ENCODE measurements at places on chromosomes 5 and 9.

GRCh38 chr9:3125602-3126405 lies 281.9 kb upstream of the PUM3 start:
- no peak for DNase-seq

- DNase-seq = no peak
These were observed 16.4 kb upstream of the SEMA4D start for GRCh38 chr9:89514337-89514736.

GRCh38 chr9:1071730-1072129 lies 21.6 kb downstream of the DMRT2 start:
- DNase-seq = no peak

- no peak for DNase-seq
These were observed 984.1 kb downstream of the TLE4 start for GRCh38 chr9:80555782-80556325.

- DNase-seq = no peak
These were observed 177.6 kb upstream of the FBXL7 start for GRCh38 chr5:15322421-15322820.

DNA sequence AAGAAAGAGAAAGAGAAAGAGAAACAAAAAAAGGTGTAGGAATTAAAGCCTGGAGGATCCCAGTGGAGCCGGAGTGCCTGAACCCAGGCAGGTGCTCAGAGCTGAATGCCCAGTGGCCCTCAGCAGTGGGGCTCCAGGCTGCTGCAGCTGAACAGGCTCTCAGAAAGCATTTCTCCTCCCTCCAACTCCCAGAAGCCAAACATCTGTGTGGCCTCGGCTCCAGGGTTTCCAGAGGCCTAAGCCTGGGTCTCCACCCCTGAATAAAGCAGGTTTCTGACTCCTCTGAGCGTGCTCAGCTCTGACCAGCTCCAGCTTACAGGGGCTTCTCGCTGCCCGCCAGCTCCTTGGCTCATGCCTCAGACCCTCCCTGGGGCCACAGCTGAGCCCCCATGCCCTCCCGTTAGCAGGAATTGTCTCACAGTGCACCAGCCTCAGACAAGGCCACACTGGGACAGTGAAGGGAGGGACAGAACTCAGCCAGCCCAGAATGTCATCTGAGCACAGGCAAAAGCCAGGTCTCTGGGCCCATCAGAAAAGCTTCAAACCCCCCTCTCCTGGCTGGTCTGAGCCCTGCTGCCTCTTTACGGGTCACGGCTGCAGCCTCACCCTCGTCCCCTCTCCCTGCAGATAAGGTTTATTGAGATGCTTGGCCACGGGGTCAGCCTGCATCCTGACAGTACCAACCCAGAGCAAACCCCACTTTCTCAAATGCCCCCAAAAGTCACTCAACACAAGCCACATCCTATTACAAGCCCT lies 114.4 kb upstream of the PPP1R26 start:
- no peak for DNase-seq

DNA sequence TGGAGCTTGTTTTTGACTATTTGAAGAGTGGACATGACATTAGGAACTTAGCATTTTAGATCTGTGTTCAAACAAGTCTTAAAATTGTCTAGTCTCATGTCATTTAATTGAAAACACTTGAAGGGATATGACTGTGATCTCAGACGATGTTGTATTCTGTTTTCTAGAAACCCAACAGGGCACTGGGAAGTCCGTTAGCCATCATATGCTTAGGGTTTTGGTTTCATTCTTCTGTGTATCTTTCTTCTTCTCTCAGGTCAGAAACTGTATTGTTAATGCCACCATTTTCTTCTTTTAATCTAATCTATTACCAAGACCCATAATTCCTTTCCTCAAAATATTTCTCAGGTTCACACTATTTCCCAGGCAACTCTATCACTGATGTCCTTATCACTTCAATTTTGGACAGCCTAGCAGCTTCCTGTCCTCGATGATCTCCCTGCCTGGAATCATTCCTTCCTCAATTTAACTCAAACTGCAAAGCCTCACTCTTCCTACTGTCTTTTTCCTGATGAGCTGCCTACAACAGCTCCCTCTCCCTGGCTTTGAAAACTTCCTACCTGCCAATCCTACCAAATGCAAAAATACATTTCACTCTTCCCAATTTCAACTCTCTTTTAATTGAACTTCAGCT lies 77.7 kb downstream of the MEF2C start:
- no peak for DNase-seq

DNA sequence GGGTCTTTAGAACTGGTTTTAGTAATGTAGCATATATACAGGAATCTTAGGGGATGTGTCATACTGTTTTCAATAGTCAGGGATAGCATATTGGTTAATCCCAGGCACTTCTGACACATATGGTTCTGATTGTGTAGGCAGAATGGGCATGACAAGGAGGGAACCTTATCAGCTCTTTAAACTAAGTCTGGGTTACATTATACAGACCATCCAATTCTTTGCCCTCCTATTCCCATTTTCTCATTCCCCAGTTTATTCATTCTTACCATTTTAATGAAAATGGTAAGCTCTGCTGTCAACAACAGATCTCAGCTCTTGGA lies 85.1 kb downstream of the NDUFAF2 start:
- no peak for DNase-seq

- DNase-seq = no peak
These were observed 190.5 kb downstream of the TTLL11 start for GRCh38 chr9:121902461-121903135.

DNA sequence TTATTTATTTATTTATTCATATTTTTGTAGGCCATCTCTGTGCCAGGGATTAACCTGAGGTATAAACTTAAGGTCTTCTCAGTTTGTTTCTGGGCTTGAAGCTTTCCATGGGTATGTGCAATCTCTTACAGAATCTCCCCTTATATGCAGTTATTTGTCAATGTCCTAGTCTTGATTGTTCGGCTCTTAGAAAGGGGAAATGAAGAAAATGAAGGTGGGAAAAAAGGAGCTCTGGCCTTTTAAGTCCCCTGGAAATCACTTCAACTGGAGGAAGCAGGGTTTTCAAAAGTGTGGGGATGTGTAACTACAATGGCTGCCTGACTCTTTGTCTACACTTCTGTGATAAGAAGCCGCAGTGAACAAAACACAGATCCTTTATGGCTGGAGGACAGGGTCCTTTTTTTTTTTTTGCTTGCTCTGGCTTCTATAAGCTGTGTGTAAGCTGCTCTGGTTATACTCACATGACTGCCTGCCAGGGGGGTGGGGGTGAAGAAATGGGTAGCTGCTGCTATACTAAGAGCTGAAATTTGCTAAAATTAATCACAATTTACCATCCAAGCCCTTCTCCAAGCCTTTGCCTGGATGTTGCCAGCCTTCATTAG lies 33.7 kb downstream of the CENPP start:
- no peak for DNase-seq

GRCh38 chr9:79952401-79952800 lies 380.6 kb downstream of the TLE4 start:
- DNase-seq = no peak

- DNase-seq = no peak
These were observed 224.2 kb downstream of the NDUFS4 start for GRCh38 chr5:53784596-53784995.

GRCh38 chr5:62134811-62135210 lies 171.2 kb upstream of the KIF2A start:
- DNase-seq = no peak

DNA sequence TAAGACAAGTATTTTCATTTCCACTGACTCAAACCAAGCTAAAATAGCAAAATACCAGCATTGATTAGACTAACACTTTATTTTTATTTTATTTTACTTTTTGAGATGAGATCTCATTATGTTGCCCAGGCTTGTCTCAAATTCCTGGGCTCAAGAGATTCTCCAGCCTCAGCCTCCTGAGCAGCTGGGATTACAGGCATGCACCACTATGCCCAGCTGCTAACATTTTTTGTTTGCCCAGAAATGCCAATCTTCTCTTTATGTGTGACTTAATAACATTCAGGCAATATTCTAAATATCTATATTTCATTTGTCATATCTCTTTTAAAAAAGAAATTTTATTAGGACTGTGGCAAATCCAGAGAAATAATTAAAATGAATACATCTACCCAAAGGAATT lies 55.0 kb downstream of the OXCT1 start:
- DNase-seq = no peak

GRCh38 chr5:152689250-152689711 lies 284.2 kb upstream of the NMUR2 start:
- DNase-seq = no peak

GRCh38 chr9:24218656-24219055 lies 327.0 kb downstream of the IZUMO3 start:
- DNase-seq = no peak

DNA sequence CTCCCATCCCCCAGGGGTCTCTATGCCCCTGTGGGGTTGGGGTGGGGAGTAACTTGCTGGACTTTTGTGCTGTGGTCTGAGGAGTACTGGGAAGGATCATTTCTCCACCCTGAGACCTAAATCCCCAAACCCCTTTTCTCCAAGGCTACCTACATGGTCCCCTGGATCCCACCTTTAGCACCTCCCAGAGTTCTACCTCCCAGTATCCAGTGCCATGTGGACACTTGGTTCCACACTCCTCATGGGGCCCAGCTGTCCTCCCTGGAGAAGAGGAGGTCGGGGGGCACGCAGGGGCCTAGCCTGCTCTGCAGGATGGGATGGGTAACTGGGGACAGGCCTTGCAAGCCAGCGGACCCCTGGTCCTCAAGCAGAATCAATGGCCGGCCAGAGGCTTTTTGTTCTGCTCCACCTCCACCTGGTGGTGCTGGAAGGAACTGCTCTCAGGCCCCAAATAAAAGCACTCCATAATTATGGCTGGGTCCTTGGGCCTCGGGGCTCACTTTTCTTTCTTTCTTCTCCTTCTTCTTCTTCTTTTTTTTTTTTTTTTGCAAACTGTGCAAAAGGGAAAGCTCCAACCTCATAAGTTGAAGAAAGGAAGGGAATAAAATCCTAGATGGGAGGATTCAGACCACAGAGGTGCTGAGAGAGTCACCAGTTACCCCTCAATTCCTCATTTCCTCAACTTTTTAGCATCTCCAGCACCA lies 68.4 kb downstream of the PSD2 start:
- DNase-seq = peak; percentile 41

DNA sequence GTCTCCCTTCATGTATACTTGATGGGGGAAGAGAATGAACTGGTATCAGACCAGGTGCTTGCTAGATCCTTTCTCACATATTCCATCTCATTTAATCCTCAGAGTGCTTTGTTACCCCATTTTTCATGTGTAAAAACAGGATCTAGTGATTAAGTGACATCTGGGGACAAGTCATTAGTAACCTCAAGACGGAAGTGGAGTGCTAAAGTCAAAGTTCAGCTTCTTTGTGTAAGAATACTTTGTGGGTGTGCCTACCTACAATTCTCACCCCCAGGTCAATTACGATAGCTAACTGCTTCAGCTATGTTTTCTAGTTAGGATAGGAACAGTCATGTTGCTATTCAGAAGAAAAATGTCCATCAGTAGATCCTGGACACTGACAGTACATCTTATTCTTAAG lies 3.1 kb upstream of the FAM120AOS start:
- DNase-seq = no peak

GRCh38 chr9:33388110-33388994 lies 14.0 kb downstream of the AQP7 start:
- DNase-seq = peak; percentile 23

- DNase-seq = no peak
These were observed 6.2 kb downstream of the NR6A1 start for GRCh38 chr9:124764774-124765438.

DNA sequence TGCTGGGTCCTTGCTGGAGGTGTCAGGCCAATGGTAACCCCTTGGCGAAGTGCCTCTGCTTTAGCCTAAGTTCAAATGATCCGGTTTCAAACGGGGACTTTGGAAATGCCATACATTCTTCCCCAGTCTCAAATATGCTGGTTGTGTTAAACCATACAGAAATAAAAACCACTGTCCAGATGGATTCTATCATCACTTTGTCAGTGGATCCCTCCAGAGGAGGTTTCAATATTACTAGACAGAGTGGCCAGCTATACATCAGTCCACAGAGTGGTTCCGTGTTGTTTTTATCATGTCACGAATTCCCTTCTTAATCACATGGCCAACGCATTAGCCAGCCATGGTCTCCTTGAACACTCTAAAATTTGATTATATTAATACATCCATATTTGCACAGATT lies 7.3 kb upstream of the RANBP17 start:
- DNase-seq = no peak

DNA sequence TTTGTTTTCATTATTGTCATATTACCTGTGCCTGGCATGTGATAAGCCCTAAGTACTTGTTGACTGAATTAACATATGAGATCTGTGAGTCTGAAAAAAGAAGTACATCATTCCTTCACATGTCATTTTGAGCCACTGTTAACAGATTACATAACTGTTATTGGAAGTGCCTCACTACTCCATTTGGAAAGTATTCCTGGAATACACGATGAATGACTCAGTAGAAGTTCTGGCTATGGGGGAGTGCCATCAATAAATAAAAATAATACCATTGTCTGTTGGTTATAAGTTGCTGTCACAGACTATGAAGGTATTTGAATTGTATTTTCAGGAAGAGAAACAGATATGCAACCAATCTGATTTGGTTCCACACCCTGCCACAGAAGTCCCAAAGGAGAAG lies 12.9 kb downstream of the NIPSNAP3B start:
- DNase-seq = no peak

- DNase-seq = no peak
These were observed 93.0 kb upstream of the ZNF608 start for GRCh38 chr5:124839371-124839998.

GRCh38 chr5:97365163-97365845 lies 182.3 kb upstream of the RIOK2 start:
- no peak for DNase-seq

DNA sequence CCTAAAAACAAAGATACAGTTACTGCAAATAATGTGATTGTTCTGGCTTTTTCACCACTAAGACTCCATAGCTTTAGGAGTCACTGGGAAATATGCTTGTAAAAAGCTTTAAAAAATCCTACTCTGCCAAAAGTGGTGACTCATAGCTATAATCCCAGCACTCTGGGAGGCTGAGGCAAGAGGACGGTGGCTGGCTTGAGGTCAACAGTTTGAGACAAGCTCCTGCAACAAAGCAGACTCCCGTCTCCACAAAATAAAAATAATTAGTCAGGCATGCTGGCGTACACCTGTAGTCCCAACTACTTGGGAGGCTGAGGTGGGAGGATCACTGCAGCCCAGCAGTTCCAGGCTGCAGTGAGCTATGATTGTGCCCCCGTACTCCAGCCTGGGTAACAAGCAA lies 406.4 kb downstream of the HTR1A start:
- no peak for DNase-seq

GRCh38 chr5:130532786-130533185 lies 628.5 kb downstream of the CHSY3 start:
- DNase-seq = no peak

GRCh38 chr9:134052941-134053340 lies 14.9 kb downstream of the BRD3 start:
- no peak for DNase-seq

DNA sequence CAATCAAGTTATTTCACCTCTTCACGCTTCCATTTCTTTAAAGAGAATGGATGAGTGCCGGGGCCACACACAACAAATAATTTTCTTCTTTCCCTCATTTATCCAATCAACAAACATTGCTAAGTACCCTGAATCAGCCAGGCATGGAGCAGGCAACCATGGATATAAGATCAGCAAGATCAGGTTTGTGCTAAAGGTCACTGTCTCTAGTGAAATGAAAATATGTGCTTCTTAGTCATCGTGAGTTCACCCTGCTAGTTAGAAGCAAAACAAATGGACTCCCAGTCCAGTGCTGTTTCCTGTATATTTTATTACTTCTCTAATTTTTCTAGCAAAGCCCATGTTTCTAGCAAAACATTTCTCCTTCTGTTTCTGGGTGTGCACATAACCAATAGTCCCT lies 629.2 kb downstream of the BNC2 start:
- DNase-seq = no peak

All from occipital lobe (tissue), 3 donors.